ENCODE measurements at places on chromosomes 4 and X. TPM values are rescaled to one million over a fixed set of nuclear protein-coding genes. Genes with fewer than 3 reads are reported as not detected.

ARMCX6 gene
- 28.4 TPM for total RNA-seq

ADAMTS3 gene
- 5.3 TPM for total RNA-seq

SORCS2 gene
- total RNA-seq = 2.9 TPM

ZCCHC12 gene
- total RNA-seq = 0.79 TPM

COL4A5 gene
- 23.8 TPM for total RNA-seq

TMEM150C gene
- total RNA-seq = 11.4 TPM

PTCHD1 gene
- 0.94 TPM for total RNA-seq

TENM3 gene
- 42.2 TPM for total RNA-seq

MSX1 gene
- 0.99 TPM for total RNA-seq

TMPRSS11B gene
- not detected for total RNA-seq

CT47B1 gene
- total RNA-seq = 17.9 TPM

DCAF12L2 gene
- 64.9 TPM for total RNA-seq

KIF4A gene
- total RNA-seq = 3.6 TPM

TEC gene
- 9.2 TPM for total RNA-seq

NLGN4X gene
- total RNA-seq = 15.9 TPM

PRDM5 gene
- 19.1 TPM for total RNA-seq

MOSPD2 gene
- 14.9 TPM for total RNA-seq

KLB gene
- total RNA-seq = 1.4 TPM

TMEM129 gene
- total RNA-seq = 76.1 TPM

SPANXN3 gene
- total RNA-seq = 4.1 TPM
